ENCODE measurements at places on chromosomes 7 and 10. TPM values are rescaled to one million over a fixed set of nuclear protein-coding genes. Genes with fewer than 3 reads are reported as not detected.

Gene GPRIN2
- 9.2 TPM for total RNA-seq

Gene IGF2BP3
- total RNA-seq: 44.0 TPM

DNA sequence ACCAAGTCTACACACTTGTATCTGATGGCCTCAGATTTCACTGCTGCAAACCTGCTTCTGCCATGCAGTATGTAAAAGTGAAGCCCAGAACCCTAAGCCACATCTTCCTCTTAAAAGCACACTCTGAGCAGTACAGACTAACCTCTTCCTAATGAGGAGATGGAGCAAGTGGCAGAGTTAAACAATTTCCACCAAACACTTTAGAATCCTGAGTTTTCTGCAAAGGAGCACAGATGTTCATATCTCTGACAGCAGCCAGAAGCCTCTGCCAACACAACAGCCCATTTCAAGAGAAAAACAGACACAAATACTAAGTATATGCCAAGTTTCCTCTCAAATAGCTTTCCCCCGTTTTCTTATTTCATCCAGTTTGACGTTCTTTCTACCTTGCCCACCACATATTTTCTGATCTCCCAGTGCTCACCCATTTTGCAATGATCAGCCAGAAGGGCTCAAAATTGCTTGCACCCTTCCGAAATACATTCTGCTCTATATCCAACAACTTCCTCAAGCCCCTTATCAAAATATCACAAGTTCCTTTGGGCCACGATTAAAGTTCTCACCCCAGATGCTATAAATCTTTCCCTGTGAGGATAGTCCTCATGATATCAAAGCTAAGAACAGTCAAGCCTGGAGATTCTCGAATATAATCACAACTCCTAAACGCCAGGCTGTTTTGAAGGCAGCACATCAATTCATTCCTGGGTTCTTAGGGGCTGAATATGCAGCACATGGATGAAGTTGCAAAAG, 27.5 kb downstream of the ELMO1 start:
- DNase-seq: no peak

Gene BEND7
- total RNA-seq: 26.2 TPM

DNA sequence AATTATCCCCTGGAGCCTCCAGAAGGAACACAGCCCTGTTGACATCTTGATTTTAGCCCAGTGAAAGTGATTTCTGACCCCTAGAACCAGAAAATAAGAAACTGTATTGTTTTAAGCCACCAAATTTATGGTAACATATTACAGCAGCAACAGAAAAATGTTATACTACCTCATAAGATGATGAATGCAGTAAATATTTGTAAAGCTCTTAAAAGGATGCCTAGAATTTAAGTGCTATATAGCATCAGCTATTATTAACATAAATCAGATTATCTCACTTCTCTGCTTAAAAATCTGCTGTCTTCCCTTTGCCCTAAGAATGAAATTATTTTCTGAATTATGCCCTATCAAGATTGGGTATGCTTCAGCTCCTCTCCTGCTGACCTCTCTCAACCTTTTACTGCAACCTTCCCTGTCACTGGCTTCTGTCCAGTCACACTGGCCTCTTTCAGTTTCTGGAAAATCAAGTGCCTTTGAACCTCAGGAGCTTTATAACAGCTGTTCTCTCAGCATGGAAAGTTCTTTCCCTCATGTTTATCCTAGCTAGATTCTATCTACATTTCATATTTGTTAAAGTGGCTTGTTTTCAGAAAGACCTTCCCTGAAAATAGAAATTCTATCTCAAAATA, 78.9 kb downstream of the GPR37 start:
- DNase-seq: no peak
